ENCODE measurements at places on chromosomes 2 and 18.

DNA sequence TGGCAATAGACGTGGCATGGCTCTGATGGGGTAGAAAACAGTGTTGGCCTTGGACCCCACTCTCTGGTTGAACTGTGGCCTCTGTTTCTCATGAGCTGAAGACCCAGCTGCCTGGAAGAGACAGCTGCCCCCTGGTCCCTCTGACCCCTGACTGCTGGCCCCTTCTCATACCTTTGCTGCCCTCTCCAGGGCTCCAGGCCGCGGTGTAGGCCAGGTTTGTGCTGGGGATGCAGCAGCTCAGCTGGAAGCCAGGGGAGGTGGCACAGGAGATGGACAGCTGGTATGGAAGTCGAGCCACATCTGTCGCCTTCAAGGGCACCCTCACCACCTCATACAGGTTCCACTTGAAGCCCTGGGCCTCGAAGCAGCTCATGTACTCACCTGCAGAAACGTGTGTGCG is 31.7 kb upstream of the SELENOI start:
- DNase-seq: no peak

DNA sequence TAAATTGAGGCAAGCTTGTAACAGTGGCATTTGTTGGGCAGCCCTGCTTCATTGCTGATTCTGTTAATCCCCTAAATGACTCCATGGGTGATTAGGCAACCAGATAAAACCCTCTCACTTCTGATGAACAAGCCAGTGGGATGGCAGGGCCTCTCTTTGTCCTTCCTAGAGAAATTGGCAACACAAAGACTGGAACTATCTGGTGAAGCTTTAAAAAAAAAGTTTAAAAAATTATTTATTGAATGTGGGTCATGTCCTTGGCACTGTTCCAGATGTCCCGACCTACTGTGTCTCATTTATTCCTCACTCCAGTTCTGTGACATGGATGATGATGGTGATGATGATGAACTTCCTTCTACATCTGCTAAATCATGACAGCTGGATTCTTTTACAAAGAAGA is 30.8 kb downstream of the NRP2 start:
- no peak for DNase-seq

- no peak for DNase-seq
These were observed 3.8 kb upstream of the ATP6V1C2 start for GRCh38 chr2:10717628-10718027.

- no peak for DNase-seq
These were observed 882.7 kb upstream of the CHAC2 start for GRCh38 chr2:52884761-52885352.

- DNase-seq: no peak
These were observed 192.4 kb upstream of the ERBB4 start for GRCh38 chr2:212730994-212731393.

DNA sequence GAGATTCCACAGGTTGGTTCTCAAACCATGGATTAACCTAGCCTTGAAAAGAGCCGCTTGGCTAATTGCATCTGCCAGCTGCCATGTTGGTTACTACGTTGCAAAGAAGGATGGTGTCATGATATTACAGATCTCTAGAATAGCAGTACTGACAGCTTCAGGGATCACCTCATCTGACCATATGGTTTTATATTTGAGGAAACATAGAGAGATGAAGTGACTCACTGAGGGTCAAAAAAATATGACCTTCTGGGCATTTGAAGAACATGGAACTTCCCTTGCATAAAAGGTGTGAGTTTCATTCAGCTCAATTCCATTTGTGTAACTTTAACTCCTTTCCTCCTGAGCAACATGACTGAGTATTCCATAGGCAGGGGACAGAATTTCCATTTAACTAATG is 242.3 kb downstream of the SETBP1 start:
- no peak for DNase-seq

- no peak for DNase-seq
These were observed 73.6 kb downstream of the ZNF521 start for GRCh38 chr18:25278394-25278793.

- DNase-seq: no peak
These were observed 11.6 kb upstream of the SCN2A start for GRCh38 chr2:165227571-165227970.

DNA sequence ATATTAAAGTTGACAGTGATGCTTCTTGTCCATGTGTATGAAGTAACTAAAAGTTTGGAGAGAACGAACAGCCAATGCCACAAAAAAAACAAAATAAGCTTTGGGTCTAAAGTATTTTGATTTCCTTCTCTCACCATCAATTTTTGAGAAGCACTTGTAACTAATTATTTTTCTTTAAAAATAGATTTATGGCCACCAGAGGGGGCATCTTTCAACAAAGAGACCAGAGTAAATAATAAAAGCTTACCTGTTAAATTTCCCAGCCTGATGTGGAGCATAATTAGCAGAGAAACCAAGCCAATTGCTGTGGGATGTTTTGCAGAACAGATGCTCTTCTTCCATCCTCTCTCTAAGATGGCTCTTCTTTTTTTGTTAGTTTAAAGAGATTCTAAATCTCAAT is 29.0 kb downstream of the LINC00305 start:
- peak; percentile 36 for DNase-seq

DNA sequence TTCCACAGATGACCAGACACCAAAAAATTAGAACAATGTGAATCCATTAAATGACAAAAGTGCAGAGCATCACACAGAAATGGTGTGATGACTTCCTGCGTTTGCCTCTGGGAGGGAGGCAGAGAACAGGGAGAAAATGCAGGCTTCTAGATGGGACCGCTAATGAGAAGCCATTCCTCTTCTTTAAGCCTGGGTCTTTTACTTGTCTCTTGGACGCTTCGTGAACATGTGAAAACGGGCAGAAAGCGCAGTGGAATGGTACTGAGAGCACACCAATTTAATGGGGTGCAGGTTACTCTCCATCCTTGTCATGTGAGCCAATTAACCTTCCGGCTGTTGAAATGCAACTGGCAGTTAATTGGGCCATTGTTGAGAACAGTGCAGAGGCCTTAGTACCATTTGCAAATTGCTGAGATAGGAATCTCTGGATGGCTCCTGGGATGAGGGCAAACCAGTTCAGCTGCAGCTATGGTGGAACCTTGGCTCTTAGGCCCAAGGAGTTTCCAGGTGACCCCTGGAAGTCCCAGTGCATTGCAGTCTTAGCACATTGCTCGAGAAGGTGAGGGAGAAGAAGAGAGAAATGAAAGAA is 210.4 kb upstream of the CXCR4 start:
- no peak for DNase-seq

GRCh38 chr18:58649966-58650816 is 21.1 kb upstream of the MALT1 start:
- no peak for DNase-seq

- DNase-seq: no peak
These were observed 69.9 kb downstream of the ITGA4 start for GRCh38 chr2:181527058-181527457.

DNA sequence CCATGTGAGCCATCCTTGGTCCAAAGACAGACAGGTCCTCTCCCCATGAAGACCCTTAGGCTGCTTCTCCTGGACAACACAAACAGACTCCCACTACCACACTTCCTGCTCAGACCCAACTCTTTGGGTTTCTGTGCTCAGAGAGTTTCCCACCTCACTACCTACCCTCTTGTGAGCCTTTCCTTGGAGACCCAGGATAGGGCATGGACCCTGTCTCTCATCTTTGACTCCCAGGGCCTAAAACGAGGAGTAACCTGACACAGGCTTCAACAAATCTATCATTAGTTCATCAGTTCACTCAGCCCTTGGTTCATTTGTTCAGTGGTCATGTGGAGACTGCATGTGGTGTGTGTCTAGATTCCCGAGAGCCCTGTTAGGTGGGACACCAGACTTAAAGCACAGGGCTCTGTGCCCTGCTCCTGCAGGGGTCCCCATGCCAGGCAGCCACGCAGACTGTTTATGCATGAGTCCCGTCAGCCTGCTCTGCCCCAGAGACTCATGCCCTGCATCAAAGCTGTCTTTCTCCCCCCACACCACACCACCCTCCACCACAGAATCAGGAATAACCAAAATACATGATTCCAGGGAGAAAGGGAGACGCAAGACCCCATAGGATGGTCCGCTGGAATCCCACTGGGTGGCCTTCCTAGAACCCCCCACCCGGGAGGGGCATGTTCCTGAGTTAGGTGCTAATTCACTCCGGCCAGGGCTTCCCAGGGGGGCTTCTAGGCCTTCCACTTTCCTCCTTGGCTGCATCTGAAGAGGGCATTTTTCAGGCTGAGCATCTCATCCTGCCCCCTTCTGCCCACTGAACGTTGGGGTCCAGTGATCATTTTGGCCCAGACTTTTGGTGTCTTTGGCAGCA is 100.2 kb upstream of the TEX51 start:
- DNase-seq: no peak

DNA sequence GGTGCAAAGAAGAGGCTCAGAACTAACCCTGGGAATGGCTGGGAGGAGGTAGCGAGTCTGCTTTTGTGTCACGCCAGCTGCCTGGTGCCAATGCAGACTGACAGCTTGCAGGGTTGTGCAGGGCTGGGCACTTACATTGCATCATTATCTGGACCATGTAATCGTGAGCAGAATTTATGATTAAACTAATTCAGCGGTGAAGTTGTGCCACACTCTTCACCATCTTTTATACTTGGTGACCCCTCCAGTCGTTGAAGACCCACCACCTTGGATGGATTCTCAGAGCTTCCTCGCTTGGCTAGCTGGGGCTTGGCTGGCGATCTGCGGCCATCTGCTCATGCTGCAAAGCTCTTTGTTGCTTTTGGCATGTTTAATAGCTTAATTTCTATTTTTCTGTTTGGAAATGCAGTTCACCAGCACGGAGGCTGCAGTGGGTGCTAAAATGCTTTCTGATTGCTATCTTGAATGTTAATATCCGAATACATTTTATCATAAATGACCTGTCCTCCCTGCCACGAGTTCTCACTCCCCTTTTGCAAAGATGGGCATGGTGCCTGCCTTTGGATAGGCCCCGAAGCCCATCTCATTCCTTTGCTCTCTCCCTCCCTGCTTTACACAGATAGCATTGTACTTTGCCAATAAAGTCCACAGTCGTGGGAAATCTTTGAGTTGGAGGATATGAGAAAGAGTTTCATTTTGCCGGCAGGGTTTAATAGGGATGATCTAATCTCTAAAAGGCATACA is 188.2 kb downstream of the PRKCE start:
- DNase-seq: no peak

- DNase-seq: no peak
These were observed 108.1 kb downstream of the XRCC5 start for GRCh38 chr2:216216951-216217903.

- DNase-seq: no peak
These were observed 164.9 kb downstream of the CCDC148 start for GRCh38 chr2:158291544-158292180.

GRCh38 chr18:24271381-24272228 is 126.0 kb downstream of the OSBPL1A start:
- DNase-seq: peak; percentile 84

GRCh38 chr18:45034179-45034578 is 353.5 kb downstream of the SETBP1 start:
- DNase-seq: no peak

DNA sequence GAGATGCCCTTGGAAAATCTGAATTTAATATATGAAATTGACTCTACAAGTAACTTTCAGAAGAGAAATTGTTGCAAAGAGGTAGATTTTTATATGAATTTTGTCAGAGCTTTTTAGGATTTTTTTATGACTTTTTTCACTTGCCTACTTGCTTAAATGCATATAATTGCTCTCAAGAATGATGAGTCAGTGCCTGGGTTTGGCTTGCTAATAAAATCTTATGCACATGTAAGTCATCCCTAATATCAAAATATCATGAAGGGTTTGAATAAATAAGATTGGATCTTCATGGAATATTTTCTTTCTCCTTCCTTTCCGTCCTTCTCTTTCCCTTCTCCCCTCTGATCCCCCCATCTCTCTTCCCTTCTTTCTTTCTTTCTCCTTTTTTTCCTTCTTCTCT is 354.1 kb downstream of the TXNL1 start:
- no peak for DNase-seq

DNA sequence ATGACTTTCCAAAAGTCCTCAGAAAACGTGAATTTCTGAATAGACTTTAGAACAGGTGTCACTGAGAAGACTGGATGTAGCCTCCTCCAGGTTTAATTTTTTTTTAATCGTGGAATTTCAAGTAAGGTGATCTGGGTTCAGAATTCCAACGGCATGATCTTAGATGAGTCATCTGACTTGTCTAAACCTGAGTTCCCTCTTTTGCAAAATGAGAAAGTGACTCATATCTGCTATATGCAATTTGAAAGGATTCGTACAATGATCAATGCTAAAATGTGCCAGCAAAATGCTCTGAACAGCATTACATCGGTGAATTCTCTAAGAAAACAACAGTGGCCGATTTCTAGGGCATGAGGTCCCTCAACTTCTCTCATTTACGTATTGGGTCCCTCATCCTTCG is 69.1 kb upstream of the ZNF516 start:
- DNase-seq: no peak

- DNase-seq: no peak
These were observed 3.4 kb upstream of the TEX51 start for GRCh38 chr2:126895336-126895735.

GRCh38 chr2:85012855-85013254 is 41.9 kb downstream of the KCMF1 start:
- DNase-seq: no peak

GRCh38 chr2:38750011-38750890 is 910 bp downstream of the SRSF7 start:
- DNase-seq: peak; percentile 47

GRCh38 chr2:38370664-38371063 is 6.4 kb downstream of the ATL2 start:
- DNase-seq: no peak

GRCh38 chr2:165610591-165611029 is 141.1 kb downstream of the CSRNP3 start:
- no peak for DNase-seq

DNA sequence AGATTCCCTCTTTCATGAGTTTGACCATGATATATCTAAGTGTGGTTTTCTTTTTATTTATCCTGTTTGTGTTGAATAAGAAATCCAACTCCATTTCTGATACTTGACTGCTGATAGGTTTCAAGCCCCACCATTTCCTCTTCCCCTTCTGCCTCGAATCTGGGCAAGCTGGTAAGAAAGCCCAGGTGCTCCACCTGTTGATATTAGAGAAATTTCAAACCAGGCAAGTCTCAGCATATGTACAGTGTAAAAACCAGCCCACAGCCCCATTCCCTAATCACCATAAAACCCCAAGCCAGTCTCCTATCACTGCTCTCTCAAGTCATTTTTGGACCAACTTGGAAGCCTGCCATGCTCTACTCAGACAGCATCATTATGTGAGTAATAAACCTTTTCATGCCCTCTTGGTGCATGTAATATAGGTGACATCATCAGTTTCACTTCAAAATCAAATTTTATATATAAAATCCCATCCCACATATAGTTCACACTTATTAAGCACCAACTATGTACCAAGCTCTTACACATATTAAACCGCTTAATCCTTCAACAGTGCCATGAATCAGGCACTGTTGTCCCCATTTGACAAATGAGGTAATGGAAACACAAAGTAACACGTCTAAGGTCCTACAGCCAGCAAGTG is 46.6 kb downstream of the SMAD2 start:
- DNase-seq: no peak
